Caudate nucleus (tissue), 63 donors: ENCODE measurements at places on chromosomes 11 and 22.

DNA sequence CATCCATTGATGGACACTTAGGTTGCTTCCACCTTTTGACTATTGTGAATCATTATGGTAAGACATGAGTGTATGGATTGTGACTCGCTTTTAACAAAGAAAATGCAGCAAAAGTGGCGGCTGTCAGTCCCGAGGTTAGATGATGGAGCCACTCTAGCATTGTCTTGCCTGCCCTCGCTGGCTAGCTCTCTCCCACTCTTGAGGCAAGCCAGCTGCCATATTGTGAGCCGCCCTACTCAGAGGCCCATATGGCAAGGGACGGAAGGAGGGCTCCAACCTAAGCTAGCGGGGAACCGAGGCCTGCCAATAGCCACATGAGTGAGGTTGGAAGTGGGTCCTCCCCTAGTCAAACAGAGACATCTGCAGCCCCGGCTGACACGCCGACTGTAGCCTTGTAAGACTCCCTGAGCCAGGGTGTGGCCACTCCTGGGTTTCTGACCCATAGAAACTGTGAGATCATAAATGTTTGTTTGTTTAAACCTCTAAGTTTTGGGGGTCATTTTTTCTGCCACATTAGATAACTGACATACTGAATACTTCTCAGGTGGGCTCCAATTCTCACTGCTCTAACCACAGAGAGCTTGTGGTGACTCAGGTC is 160.2 kb downstream of the LDLRAD3 start:
- no peak for DNase-seq

- DNase-seq = no peak
Observed at GRCh38 chr22:23157560-23158515, 12.6 kb downstream of the RAB36 start.

- no peak for DNase-seq
Observed at GRCh38 chr22:29301716-29302401, 4.6 kb upstream of the GAS2L1 start.

DNA sequence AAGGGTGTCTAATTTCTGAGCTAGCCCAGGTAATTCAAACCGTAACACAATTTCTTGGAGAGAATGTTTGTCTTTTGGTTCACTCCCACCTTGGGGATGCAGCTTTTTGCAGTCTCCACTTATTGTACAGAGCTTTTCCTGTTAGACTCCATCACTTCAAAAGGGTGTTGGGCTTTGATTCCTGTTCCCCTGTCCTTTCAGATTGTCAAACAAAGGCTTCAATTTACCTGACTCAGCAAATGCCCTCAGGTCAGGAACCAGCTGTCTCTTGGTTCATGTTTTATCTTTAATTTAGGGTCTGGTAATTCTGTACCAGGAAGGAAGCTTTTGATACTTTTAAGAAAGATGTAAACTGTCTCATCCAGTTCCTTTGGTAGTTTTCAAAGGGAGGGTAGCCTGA is 880.6 kb downstream of the NTM start:
- DNase-seq = no peak

GRCh38 chr22:27801202-27801615 is 347 bp downstream of the MN1 start:
- no peak for DNase-seq

DNA sequence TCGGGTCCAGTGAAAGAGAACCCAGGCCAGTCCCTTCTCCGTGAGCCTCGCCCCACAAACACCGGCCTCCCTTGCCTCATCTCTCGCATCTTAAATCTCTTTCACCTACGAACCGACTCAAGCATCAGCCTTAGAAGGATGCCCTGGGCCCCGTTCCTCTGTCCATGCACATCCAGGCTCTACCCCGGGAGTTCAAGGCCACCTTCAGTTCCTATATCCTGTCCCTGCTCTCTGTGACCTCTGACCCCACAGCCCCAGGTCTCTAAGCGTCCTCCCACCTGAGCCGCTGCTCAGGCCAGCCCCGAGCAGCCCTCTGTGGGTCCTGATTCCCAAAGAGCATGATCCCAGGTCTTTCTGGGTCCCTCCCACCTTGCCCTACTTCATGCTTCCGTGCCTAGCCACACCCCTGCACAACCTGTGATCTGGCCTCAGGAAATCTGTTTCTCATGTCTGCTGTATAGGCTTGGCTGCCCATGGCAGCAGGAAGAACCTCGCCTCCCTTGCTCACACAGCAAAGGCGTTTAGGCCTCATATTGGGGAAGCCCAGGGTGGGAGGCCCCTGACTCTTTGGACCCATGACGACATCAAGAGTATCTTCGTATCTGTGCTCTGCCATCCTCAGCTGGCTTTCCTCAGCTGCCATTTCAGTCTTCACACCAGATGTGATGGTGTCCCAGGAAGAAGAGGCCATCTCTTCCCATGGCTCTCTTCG is 77.5 kb upstream of the SEPTIN5 start:
- no peak for DNase-seq

DNA sequence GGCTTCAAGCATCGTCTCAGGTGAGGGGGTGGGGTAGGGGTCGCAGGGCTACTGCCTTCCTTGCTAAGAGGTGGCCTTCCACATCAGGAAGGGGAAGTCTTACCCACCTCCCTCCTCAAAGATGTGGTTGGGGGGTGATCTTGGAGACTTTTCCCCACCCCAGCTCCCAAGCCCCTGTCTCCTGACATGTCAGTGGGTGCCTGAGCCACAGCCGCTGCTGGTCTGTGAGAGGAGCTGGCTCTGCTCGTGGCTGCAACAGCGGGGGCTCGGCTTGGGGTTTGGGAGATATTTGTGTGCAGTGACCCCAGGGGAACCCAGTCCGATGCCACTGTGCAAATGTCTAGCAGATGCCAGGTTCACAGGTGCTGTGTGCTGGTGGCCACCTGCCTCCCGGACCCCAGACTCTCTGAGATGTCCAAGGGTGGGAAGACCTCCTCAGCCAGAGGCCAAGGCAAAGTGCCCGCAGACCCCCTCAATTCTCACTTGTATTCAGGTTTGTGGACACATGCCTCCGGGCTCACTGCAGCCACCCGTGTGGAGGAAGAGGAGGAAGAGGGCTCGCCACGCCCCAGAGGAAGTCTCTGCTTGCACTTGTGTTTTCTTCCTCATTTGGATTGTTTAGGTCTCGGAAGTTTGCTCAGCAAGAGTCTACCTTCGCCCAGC is 1.9 kb downstream of the KCNQ1 start:
- DNase-seq = no peak

- DNase-seq = no peak
Observed at GRCh38 chr11:78717041-78717440, 142.4 kb upstream of the NARS2 start.

DNA sequence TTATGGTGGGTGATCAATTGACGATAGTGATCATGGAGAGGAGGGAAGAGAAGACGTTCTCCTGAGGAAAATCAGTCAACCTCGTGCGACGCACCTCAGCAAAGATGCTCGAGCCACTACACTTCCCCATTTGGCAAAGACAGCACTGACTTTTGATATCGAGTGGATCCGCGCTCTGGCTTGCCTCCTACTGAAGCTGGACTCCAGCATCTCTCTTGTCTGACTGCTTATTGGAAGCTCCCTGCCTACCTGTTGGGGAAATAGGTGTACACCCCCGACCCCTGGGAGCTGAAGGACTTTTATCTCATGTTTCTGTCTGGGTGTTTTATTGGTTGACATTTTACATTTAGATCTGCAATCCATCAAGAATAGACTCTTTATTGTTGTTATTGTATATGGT is 476.8 kb upstream of the B3GAT1 start:
- DNase-seq = no peak
